ENCODE measurements at places on chromosomes 12 and 14. TPM values are rescaled to one million over a fixed set of nuclear protein-coding genes. Genes with fewer than 3 reads are reported as not detected.

CD4 gene
- total RNA-seq: 0.43 TPM

TOMM20L gene
- not detected for total RNA-seq

FAM90A1 gene
- total RNA-seq: under 0.01 TPM

IFI27L2 gene
- total RNA-seq: 223 TPM

IAPP gene
- not detected for total RNA-seq

DCAF11 gene
- total RNA-seq: 53.0 TPM

RGS6 gene
- not detected for total RNA-seq

RNASE7 gene
- not detected for total RNA-seq

ANKRD33 gene
- not detected for total RNA-seq

RTN1 gene
- total RNA-seq: 1.6 TPM

GUCY2C gene
- not detected for total RNA-seq

Measured in smooth muscle cell of bladder (primary cell).